MV-4-11 (cell line): ENCODE measurements at places on chromosomes 2 and 18.

DNA sequence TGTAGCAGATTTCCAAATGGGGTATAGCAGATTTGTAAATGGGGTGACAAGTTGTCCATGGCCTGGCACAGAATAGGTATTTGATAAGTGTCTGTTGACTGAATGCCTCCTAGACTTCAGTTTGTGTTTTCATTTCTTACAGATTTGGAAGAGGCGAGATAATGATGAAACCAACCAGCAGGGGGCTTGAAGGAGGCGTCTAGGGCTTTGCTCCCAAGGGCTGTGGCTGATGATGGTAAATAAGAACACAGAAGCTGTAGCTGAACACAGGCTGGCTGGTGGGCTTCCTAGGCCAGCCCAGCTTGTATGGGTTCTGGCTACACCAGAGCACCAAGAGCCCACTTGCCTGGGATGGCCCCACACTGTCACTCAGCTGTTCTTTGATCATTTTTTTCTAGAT is 19.4 kb downstream of the SFTPB start:
- no peak for DNase-seq

DNA sequence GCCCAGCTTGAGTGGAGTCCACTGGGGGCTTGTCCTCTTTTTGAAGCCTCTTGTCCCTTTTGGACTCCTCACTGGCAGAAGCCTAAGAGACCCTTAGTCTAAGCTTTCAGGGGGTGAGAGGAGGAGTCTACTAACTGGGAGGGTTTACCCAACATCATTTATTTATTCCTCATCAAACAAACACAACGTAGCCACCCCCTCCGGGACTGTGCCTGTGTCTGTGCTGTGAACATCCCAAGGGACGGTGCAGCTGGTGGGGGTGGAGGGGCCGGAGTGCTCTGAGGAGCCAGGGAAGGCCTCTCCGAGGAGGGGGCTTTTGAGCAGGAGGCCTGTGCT is 42.7 kb upstream of the TAF1B start:
- no peak for DNase-seq

DNA sequence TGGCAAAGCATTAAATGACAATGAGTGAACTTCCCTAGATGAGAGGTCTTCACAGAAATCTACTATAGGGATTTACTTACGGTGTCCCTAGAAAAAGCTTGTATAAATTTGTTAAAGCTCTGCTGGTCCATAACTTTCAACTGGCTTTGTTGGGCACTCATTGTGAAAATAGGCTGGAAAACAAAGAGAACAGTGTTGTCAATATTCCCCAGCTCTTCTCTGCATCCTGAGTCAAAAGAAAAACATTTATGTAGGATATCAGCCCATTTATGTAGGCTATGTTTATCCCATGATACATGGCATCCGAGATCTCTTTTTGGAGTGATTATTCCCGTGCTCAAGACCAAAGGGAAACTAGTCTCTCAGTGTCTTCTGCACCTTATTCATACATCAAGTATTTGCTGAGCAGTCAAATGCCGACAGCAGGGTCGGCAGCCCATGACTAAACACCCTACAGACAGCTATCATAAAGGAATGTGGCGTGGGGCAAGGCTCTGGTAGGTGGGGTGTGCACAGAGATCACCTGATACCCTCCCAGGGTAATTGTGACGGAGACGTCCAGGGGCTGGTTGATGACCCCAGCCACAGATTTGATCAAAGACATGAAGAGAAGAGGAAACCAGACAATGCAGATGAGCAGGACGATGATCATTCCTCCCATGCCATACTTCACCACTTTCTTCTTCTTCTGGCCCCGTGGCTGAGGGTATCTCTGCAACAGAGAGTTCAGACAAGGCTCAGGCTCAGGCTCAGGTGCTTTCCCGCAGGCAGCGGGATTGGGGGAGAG is 155.9 kb downstream of the NAPG start:
- no peak for DNase-seq

- DNase-seq = no peak
These were observed 71.7 kb upstream of the LYPD1 start for GRCh38 chr2:132741754-132742153.

DNA sequence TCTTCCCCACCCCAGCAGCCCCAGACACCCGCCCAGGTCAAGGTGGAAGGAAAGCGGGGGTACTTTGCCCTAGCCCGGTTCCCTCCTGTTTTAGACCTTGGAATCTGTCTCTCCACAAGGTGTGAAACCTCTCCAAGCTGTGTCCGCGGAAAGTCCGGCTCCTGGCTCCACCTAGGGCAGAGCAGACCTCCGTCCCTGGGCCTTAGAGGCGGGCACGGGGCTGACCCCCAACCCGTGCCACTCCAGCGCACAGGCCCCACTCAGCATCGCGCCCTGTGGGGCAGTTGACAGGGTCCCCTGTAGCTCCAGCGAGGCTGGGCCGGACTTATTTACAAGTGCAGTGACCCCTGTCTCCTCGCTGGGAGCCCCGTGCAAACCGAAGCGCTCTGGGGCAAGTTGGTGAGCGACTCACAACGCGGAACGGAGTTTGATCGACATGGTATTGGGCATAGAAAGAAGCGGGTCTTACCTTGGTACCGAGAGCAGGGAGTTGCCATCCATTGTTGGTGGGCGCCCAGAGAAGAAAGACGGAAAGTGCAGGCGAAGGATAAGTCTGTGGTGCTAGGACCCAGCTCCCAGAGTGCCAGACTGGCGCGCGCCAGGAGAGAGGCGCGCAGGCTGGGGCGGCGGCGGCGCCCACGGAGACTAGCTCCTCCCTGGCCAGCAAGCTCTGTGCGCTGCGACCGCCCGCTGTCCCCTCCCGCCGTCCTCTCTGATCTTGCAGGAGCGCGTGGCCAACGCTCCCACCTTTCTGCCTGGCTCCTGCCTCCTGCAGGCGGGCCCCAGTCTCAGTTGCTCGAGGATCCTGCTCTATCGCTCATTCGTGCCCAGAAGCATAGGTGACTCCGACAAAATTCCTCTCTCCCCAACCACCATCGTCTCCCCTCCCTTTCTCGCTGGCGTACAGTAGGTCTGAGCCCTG is at the start of gene SPHKAP:
SPHKAP (minus strand) TSS at position 590 of the 922 bp plus-strand sequence; CDS start at position 501, 89 bp downstream.
- no peak for DNase-seq

DNA sequence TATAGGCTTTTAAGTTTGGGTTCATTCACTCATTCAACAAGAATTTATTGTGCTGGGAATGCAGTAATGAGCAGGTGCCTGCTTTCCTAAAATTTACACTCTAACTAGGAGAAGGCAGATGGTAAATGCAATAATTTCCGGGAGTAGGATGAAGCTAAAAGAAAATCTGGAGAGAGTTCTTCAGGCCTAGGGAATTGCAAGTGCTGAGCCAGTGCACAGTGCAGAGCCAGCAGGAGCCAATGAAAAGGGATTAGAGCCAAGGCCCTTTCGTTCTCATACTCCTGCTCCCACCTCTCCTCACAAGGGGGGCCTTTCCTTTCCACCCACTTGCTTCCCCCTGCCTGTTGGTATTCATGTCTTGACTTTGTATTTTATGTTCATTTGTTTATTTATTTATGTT is 55.1 kb downstream of the CFAP221 start:
- no peak for DNase-seq

DNA sequence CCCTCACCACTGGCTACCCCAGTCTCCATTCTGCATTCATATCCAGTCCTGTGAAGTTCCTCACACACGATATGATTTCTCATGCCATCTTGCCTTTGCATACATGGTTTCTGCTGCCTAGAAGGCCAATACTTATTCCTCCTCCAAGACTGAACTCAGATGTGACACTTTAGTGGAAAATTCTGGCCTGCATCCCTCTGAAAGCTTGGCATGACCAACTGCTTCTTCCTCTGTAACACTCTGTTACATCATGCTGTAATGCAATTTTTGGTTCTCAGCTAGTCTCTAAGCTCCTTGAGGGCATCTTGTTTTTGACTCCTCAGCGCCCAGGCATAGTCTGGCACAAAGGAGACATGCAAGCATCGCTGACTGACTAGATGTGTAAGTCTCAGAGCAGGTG is 12.6 kb downstream of the FAM161A start:
- no peak for DNase-seq

DNA sequence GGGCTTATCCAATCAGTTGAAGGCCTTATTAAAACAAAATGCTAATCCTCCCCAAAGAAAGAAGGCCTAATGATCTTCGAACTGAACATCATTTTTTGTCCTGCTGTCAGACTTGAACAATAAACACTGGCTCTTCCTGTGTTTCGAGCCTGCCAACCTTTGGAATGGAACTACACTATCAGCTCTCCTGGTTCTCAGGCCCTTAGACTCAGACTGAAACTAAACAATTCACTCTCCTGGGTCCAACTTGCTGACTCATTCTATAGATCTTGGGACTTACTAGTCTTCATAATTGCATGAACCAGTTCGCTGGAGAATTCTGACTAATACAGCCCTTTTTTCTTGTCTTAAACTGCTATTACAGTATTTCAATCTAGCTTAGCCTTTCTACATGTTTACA is 235.2 kb downstream of the LNPK start:
- DNase-seq = no peak

DNA sequence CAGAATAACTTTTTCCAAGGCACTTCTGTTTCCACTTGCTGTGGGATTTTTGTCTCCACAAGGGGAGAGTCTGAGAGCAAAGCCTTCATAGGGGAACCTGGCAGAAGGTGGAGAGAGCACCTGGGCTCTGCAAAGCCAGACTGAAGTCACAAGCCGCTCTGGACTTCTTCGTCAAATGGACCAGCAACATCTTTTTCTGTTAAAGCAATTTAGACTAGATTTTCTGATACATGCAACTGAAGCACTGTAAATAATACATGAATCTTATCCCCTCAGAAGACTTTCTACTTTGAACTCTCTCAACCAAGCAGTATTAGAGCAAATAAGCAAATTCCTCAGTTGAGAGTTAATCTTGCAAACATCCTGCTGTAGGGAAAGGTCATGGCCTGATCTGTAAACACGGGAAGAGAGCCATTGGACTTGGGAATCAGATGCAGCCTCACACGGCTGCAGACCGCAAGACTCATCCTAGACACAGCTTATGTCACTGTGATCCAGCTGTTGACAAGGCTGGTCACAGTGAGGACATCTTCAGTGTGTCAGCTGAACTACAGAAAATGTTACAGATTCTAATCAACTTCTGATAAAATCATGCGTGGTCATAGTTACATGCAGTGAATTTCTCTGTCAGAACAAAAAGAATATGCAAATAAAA is 3.2 kb downstream of the SH3YL1 start:
- DNase-seq = no peak

GRCh38 chr2:6750411-6751158 is 115.1 kb downstream of the CMPK2 start:
- DNase-seq = no peak

GRCh38 chr18:49565612-49566011 is 3.8 kb downstream of the LIPG start:
- DNase-seq = no peak

GRCh38 chr2:14722904-14723570 is 90.5 kb downstream of the LRATD1 start:
- no peak for DNase-seq

- no peak for DNase-seq
These were observed 16.6 kb downstream of the CYS1 start for GRCh38 chr2:10063566-10063965.
